ENCODE measurements at places on chromosomes 11 and 22.

DNA sequence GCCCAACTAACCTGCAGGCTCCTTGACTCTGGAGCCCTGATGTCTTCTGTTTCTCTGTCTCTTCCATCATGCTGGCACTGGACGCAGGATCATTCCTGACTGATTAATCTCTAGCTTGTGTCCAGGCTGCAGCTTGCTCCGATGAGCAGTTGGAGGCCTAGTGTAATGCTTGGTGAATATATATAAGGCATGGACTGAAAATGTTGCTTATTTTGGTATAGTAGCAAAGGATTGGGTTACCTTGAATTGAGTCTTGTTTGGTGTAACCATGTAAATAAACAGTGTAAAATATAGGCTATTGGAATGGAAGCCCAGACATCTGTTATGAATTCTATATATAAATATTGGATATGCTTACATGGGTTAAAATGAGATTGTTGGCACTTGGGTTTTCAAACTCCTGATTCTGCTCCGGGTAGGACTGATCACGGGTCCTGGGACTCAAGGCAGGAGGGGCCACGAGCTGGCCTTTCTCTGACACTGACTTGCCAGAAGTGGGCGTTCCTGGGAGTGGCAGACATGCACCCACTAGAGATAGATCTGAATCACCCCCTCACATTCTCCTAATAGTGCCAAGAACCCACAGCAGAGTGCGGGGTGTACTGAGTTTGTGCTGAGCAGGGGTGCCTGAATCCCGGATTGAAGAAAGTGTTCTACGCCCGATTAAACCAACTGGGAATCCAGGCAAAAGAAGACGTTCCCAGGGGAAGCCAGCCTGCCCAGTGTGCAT is 25.8 kb downstream of the LRP5 start:
- DNase-seq: no peak

GRCh38 chr11:68970921-68971636 is 9.7 kb downstream of the MRGPRD start:
- no peak for DNase-seq

- DNase-seq: no peak
These were observed 131.9 kb downstream of the ADAMTS15 start for GRCh38 chr11:130580372-130580771.

DNA sequence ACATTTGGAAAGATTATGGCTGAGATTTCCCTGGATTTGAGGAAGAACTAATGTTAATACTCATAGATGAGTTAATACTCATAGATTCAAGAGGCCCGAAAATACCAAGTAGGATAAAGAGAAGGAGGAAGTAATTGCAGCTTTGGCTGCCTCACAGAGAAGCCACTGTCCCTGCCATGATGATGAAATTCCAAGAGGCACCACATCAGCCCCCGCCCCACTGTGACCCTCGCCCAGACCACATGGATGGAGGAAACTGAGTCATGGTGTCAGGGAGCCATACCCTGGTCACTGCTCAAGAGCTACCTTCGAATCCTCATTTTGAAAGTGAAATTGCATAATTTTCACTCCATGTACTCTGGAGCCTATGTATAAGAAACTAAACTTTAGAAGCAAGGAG is 92.9 kb upstream of the SLC22A12 start:
- no peak for DNase-seq

DNA sequence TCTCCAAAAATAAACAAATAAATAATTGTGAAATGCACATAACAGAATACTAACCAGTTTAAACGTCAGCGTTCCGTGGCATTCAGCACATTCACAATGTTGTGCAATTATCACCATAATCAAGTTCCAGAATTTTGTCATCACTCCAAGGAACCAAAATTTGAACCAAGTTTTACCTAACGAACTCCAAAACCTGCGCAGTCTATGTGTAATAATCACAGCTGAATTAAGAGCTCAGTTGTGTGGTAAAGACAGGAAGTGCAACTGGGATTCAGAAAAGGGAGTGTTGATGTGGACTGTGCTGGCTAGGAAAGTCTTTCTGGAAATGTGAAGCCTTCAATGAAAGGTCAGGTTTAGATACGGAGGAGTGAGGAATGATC is 5.4 kb upstream of the MCAM start:
- DNase-seq: no peak
